ENCODE measurements at places on chromosomes 12 and 14.

DNA sequence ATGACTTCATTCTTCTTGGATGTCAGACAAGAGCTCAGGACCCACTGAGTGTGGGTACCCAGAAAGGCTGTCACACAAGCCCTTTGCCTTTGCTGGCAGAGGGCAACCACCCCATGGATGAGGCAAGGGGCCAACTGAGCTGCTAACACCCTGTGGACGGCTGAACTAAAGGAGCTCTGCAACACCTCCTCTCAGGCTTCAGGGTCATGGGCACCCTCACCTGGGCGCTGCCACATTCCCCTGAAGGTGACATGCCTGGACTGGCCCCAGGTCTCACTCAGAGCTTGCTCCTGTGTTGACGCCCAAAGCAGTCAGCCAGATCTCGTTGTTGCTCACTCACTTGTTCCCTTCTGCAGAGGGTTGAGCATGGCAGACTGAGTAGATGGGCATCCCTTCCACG is 336.8 kb upstream of the TMEM132C start:
- DNase-seq: no peak

DNA sequence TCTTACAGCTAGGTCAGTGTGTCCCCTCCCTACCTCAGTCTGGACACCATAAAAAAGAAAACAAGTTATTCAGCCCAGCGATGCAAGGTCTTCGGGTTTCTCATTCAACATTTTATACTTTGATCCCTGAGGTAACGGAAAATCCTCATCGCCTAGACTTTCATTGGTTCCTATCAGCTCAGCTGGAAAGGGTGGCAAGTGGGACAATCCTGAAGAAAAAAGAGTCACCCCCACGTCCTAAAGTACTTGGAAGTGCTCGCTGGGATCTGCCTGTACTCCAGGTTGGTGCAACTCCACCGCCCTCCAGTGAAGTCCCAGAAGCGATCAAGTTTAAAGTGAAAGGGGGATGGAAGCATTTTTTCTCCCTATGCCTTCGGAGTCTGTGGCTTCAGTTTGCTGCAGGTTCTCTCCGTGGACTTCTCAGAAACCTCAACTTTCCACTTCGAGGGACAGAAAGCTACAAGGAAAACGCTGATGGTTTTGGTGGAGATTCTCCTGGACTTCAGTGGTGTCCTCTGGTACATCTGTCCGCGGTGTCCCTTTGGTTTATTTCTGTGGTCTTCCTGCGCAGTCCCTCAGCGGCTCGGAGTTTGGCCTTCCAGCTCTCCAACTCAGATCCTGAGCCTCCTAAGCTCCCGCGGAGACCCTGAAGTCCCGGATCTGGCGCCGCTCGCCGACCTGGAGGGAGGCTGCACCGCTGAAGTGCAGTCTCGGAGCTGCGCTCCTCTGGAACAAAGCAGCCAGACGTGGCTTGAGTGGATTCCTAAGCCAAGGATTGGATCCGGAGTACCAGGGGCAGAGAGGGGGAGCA is 1.8 kb upstream of the LRFN5 start:
- no peak for DNase-seq

DNA sequence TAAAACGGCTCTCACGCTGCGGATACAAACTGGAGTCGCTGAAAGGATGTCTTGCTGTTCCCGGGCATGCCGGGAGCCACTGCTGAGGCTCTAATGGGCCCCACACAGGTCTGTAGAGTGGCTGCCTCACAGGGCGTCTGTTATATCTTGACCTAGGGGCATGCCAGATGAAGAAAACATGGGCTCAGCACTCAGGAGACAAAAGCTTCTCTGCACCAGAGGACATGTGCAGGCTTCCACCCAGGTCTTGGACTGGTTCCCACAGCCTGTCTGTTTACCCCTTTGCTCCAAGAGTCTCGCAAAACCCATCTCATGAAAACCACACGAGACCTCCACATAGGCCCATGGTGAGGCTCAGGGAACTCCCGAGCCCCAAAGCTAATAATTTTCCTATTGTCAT is 134.2 kb downstream of the RPS29 start:
- no peak for DNase-seq

GRCh38 chr12:25723336-25723735 is 170.3 kb upstream of the LMNTD1 start:
- no peak for DNase-seq

DNA sequence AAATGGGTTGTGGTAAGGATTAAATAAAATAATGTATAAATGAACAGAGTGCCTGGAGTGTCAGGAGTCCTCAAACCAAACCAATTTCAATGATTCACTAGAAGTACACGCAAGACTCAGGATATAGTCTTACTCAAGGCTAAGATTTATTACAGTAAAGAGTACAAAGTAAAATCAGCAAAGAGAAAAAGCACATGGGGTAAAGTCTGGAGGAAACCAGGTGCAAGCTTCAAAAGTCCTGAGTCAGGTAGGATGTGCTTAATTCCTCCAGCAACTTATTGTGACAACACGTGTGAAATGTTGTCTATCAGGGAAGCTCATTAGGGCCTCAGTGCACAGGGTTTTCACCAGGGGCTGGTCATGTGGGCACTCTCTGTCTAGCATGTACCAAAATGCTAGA is 105.8 kb upstream of the NAP1L1 start:
- no peak for DNase-seq

DNA sequence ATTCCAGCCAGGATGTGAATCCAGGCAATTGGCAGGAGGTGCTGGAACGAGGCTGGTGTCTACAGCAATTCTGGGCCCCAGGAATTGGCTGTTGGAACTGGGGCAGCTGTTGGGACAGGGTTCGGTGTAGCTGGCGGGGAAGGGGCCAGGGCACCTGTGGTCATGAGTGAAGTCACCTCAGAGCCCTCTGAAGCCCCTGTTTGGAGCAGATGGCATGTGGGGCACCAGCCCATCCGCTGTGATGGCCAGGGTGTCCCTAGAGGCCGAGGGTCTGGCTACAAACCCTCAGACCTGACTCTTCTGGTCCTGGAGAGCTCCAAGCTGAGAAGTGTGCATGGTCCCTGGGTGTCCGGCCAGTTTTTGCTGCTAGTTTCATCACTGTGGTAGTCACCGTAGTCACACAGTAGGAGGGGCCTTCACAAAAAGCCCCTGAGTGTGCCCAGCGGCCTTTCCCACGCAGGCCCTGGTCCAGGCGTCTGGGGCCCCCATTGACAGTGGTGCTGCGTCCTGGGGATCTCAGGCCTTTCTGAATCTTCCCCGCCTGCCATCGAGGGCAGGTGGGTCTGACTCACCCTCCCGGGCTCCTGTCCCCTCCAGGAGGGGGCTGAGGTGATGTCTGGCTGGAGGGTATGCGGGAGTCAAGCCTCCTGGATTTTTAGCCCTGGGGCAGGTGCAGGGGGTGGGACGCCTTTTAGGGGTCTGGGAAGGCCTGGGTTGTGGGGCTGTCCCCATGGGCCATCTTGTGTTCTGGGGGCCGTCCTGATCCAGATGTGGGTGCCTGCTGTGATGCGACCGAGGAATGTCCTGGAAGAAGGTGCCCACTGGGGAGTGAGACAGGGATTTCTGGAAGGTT is 368.0 kb downstream of the TMEM121 start:
- DNase-seq: no peak

DNA sequence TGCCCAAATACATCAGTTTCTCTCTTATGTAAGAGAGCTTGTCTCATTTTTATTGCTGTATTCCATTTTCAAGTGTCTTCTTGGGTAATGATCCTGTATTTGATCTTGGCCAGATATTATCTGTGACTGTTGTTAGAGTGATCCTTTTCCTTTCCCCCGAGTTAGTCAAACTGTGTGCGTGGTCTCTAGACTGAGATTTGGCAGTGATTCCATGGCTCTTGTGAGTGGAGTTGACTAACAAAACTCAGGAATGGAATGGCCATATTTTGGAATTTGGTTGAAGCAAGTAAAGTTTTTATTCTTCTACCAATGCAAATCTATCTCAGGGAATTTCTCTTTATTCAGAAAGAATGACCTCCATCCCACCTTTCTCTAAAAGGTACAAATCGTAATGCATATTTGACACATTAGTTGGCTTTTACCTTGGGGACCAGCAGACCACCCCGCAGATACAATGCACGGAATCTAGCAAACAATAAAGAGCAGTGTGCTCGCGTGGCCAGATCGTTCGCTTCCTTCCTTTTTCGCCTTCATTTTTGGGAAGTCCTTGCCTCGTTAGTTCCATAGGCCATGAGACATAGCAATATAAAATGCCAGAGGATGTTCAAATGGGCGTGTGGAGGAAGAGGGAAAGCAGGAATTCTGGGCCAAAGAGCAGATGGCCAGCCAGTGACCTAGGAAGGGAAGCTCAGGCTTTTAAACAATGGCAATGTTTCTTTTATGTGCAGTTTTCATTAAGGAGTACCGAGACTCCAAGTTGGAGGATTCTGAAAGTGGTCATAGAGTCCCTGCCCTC is 24.4 kb downstream of the ETV6 start:
- no peak for DNase-seq

DNA sequence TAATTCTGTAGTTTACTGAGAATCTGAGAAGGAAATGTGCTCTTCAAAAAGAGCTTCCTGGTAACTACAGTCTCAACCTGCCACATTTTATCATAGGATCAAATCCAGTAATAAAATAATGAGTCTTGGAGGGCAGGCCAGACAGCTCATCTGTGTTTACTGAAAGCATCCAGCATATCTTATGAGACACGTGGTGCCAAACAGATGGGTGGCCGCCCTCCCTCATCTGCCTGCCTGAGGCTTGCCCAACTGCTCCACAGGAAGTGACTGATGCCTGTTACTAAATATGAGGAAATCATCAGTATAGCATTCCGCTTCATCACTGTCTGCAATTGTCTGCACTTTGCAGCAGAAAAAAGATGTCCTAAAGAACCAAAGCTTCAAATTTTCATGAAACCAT is 13.5 kb downstream of the DHRS7 start:
- peak; percentile 43 for DNase-seq

GRCh38 chr12:79267580-79267979 is 403.0 kb downstream of the SYT1 start:
- DNase-seq: no peak

DNA sequence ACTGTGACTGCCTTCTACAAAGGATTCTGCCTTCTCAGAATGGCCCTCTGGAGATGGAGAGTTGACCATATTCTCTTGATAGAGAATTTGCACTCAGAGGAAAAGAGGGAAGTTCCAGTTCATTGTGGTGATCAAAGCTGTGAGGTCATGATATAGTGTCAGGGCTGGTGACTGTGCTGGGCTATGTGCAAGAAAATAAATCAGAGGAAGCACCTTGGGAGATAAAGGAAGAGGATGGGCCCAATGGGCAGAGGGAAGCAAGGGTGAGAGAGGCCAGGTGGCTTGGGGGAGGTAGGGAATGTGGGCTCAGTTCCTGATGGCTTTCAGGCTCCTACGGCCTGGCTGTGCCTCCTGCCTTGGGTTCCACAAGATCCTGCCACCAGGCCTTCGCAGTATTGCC is 145.8 kb downstream of the SLC8A3 start:
- DNase-seq: no peak

GRCh38 chr12:39237004-39237403 is 205.9 kb downstream of the KIF21A start:
- DNase-seq: no peak

GRCh38 chr12:45477526-45477925 is 252.0 kb upstream of the ARID2 start:
- DNase-seq: no peak

DNA sequence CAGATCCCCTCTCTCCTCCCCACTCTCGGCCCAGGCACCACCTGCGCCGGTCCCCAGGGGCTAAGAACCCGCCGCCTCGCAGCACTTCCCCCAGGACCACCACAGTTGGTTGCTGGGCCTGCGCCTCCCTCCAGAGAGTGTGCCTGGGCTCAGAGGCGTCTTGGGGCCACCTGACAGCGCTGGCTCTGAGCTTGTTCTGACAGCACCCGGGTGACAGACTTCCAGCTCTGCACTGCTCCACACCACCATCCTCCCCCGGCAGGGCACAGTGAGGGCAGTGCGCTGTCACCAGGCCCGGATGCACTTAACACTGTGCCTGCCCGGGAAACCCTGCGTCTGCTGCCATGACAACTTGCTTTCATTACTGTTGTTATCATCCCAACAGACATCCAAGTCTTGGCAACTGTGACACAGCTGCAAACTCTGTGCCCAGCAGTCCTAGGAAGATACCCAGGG is 6.6 kb downstream of the BRF1 start:
- DNase-seq: peak; percentile 35

GRCh38 chr14:94522115-94522724 is 13.0 kb upstream of the SERPINA12 start:
- no peak for DNase-seq

DNA sequence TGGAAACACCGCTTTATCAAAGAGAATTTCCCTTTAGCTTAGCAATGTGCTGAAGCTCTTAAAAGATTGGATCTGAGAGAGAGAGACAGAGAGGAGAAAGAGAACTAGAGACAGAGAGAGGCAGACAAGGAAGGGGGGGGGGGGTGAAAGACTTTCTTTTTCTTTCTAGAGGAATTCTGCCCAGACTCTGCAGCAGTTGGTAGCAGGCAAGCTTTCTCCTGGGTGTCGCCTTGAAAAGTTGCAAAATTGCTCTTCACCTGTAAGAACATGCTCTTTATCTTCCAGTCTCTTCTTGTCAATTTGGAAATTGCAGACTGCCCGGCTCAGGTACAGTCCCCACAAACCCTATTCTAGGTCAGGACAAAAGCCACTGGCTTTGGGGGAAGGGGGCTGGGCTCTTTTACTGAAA is 2.9 kb upstream of the OTX2 start:
- DNase-seq: no peak

- no peak for DNase-seq
Measured at GRCh38 chr12:42801271-42801670, 211.7 kb upstream of the PRICKLE1 start.
